ENCODE measurements at places on chromosomes 12 and 14.

- no peak for DNase-seq
Observed at GRCh38 chr12:52013626-52014310, 7.0 kb downstream of the TAMALIN start.

GRCh38 chr12:93101367-93101766 is 172.3 kb upstream of the EEA1 start:
- DNase-seq = no peak

GRCh38 chr14:78673845-78674244 is 503.7 kb downstream of the NRXN3 start:
- no peak for DNase-seq

- DNase-seq = peak; percentile 80
Observed at GRCh38 chr12:57477710-57478681, 1.7 kb downstream of the ARHGAP9 start.

- DNase-seq = no peak
Observed at GRCh38 chr14:81970307-81970706, 436.7 kb upstream of the SEL1L start.

- peak; percentile 51 for DNase-seq
Observed at GRCh38 chr12:15856097-15856982, 25.8 kb upstream of the STRAP start.

DNA sequence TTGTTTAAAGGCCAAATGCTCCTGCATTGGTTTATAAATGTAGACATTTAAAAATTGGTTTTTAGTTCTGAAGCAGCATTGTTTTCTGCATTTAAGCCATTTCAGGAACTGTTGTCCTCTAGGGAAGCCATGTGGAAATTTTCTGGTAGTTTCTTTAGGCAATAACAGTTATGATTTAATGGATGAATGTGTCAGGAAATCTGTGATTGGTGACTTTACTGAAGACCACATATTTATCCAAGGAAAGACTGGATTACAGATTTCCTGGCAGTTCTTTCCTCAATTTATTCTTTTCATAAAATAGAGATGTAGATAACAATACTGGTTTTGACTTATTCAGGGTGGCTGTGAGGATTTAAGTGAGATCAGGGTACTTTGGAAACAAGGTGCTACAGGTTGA is 27.6 kb downstream of the TBC1D15 start:
- DNase-seq = no peak
